Stimulated activated CD8-positive, alpha-beta memory T cell treated with anti-CD3 and anti-CD28 coated beads, Interleukin-4, amount 100 ng/mL, for 48 hours (primary cell): ENCODE measurements at places on chromosomes 2 and 18.

GRCh38 chr2:157620956-157621355 is 7.7 kb downstream of the ACVR1C start:
- no peak for DNase-seq

DNA sequence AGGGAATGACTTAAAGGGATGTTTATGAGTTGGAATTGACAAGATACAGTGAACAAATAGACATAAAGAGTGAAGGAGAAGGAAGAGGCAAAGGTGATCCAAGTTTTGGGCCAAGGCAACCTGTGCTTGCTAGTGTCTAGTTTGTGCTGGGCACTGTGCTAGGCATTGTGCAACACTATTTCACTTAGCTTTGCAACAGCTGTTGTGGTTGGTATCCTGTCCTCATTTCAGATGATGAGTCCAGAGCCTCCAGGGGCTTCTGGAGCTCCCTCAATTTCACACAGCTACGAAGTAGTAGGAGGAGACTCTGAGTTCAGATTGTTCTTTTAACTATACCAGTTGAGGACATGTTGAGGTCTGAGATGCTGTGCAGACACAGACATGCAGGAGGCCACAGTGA is 18.1 kb upstream of the LOXHD1 start:
- DNase-seq: no peak

GRCh38 chr2:241389697-241390096 is 33.6 kb downstream of the FARP2 start:
- DNase-seq: no peak

DNA sequence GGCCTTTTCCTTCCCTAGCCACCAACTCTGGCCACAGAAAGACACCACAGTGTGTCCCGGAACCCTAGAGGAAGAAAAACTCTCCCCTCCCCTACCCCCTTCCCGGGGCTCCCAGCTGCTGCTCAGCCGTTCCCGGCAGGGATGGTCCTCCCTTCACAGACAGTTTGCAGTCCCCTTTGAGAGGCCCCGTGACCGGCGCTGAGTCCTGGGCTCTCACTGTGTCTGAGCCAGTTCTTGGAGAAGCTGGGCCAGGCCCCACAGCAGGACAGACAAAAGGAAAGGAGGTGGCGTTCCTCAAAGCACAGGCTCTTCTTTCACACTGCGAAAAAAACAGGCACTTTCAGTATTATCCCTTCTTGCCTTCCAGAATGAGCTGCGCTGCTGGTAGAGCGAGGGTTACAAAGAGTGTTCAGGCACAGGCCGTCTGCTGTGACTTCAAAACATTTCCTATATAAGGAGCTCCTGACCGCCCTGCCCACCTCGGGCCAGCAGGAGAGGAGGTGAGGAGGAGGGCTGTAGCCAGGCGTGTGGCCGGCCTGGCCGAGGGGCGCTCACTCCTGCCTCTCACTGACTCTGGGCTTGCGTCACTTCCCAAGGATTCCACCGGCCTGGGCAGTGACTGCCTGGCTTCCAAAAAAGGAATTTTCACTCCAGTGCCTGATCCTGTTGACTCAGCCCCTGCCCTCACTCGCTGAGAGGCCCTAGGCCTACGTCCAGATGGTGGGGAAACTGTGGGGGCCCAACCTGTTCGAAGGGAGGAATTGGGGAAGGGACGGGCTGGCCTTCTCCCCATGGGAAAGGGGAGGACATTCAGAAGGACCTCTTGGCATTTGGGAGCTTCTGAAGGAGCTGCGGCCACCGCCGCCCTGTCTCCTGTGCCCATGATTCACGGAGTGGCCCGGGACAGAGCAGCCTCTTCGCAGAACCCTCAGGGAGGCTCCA is 24.9 kb downstream of the CIDEA start:
- no peak for DNase-seq
